Esophagus muscularis mucosa (tissue), 4 donors: ENCODE measurements at places on chromosomes 1 and 21. TPM values are rescaled to one million over a fixed set of nuclear protein-coding genes. Genes with fewer than 3 reads are reported as not detected.

SMPDL3B gene
- total RNA-seq = not detected

NPPB gene
- not detected for total RNA-seq

KHDRBS1 gene
- total RNA-seq = 86.9 TPM

OLFML3 gene
- total RNA-seq = 57.7 TPM

TRIM17 gene
- total RNA-seq = not detected
